ENCODE measurements at places on chromosomes 3 and 15. TPM values are rescaled to one million over a fixed set of nuclear protein-coding genes. Genes with fewer than 3 reads are reported as not detected.
A peak's percentile ranks its signal among the peaks of the same experiment; 100 is the strongest.

- no peak for DNase-seq
Observed at GRCh38 chr3:66885326-66886000, 112.6 kb upstream of the KBTBD8 start.

- peak; percentile 49 for DNase-seq
Observed at GRCh38 chr3:149216193-149216869, 5.3 kb downstream of the CP start.

DNA sequence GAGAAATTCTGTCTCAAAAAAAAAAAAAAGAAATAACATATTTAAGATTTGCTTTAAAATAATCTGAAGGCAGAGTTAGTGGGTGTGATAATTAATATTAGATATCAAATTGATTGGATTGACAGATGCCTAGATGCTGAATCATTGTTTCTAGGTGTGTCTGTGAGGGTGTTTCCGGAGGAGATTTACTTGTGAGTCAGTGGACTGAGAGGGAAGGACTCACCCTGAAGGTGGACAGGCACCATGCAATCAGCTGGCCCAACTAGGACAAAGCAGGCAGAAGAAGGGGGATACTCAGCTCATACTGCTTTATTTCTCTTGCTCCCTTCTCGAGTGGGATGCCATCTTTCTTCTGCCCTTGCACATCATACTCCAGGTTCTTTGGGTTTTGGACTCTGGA is 16.7 kb upstream of the RPL24 start:
- DNase-seq: no peak

GRCh38 chr3:71607364-71607763 is 23.8 kb upstream of the FOXP1 start:
- DNase-seq: no peak

POC1A gene
- 9.8 TPM for polyA plus RNA-seq

C3orf49 gene
- 0.73 TPM for polyA plus RNA-seq

DNA sequence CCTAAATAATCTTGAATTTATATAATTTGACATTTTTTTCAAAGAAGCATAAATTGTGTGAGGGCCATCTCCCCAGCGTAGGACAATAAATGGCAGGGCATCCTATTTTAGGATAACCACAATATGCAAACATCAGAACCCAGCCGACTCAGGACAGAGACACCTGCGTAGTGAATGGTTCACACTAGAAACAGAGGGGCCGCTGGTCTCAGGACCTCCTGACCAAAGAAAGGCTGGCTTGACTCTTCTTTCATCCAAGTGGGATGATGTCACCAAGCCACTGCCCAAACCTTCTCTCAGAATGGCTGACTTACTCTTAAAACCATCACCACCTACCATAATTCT is 162.1 kb downstream of the FOXP1 start:
- no peak for DNase-seq

PDZRN3 gene
- polyA plus RNA-seq: 58.1 TPM

Data from right lung (tissue), 10 donors.